ENCODE measurements at places on chromosomes 16 and 17.

GRCh38 chr16:63346000-63346399 lies 1309.8 kb upstream of the CDH8 start:
- no peak for DNase-seq

GRCh38 chr16:78317564-78318240 lies 218.2 kb downstream of the WWOX start:
- no peak for DNase-seq

GRCh38 chr17:50358177-50358576 lies 12.3 kb downstream of the XYLT2 start:
- DNase-seq, result peak; percentile 73

GRCh38 chr16:15450624-15451023 lies 16.2 kb downstream of the BMERB1 start:
- no peak for DNase-seq

DNA sequence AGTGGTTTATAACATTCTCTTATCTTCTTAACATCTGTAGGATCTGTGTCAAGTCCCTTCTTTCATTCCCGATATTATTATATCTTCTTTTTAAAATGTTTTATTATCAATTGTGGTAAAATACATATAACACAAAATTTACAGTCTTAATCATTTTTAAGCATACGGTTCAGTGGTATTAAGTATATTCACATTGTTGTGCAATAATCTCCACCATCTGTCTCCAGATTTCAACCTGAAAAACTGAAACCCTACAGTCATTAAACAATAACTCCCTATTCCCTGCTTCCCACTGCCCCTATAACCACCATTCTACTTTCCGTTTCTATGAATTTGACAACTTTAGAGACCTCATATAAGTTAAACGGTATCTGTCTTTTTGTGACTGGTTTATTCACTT lies 45.5 kb downstream of the CEP112 start:
- no peak for DNase-seq

DNA sequence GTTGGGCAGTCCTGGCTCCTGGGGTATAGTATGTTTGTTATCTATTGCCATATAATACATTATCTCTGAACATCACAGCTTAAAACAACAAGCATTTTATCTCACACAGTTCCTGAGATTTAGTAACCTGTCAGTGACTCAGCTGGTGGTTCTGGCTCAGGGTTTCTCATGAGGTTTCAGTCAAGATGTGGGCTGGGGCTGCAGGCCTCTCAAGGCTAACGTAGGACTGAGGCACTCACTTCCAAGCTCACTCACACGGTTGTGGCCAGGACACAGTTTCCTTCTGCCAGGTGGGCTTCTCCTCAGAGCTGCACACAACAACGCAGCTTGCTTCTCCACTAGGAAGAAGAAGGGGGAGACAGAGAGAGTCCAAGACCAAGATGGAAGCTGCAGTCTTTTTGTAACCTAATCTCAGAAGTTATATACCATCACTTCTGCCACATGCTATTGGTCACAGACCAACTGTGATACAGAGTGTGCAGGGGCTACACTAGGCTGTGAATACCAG lies 10.3 kb upstream of the MED13 start:
- DNase-seq, result no peak

GRCh38 chr16:17194190-17194780 lies 276.5 kb downstream of the XYLT1 start:
- peak; percentile 73 for DNase-seq

GRCh38 chr17:2580151-2580550 lies 13.3 kb upstream of the PAFAH1B1 start:
- no peak for DNase-seq

DNA sequence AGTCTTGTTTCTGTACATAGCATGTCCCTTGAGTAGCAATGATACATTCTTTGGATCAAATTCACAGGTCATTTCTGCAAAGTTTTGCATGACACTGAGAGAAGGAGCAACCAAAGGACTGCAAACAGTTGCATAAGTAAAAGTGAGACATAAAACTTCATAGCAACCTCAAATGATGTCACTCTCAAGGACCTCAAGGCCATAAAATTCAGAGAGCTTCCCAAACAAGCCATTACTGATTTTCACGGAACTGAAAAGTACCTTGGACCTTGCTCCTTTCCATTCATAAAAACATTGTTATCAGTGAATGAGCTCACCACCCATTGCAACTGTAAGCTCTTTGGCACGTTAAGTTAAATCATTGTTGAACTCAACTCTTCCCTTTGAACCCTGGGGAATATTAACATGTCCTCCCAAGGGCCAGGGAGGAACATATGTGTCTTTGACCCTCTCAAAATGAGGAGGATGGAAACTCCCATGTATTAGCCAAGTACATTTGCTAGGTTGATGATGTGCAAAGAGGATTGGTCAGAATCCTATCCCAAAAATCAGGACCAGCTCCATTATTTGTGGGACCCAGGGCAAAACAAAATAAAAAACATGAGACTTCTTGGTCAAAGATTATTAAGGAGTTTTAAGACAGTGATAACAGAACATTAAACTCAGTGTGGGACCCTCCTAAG lies 275.0 kb upstream of the DYNLRB2 start:
- DNase-seq, result no peak

DNA sequence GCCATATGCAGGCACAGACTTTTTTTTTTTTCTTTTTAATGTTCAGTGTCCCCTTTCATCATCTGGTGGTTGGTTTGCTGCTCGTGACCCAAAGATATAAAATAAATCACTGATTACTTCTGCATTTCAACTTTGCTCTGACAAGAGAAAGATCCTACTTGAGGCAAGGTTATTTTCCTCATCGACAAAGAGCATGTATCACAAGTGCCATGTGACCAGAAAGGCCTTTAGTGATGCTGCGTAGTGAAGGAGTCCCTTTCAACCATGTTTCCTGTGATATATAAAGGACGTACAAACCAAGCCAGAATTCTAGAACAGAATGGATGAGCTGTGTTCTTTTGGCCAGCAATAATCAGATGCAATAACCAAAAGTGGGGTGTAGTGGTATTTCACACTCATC lies 323.4 kb upstream of the PSMD7 start:
- no peak for DNase-seq

DNA sequence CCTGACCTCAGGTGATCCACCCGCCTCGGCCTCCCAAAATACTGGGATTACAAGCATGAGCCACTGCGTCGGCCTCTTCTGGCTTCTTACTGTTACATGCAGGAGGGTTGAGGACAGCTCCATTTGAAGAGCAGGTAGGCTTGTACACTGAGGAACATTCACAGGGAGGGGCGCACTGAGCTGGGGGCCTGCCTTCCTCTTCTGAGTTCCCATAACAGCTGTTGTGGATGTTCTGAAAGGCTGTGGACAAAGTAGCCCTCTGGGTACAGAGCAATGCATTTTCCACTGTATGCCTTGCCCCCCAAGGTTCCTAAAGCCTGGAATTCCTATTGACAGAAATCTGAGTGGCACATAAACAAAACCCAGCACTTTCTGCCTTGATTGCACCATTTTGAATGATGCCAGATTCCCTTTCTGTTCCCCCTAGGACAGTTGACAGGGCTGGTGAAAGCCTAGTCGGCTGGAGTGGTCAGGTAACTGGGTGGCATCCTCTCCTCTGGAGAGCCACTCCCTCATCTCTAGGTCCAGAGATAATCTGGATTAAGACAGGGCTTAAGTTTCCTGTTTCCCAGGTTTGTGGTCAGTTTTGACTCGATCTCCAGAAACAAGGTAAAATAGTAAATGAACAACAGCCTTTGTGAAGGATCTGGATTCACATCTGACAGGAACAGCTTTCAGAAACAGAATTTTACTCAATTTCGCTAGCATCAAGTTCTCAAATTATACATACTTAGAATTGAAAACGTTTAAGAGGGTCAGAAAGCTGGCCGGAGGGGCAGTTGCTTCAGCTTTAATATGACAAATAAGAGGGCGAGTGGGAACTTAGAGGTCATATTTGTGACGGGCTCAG lies 1.3 kb upstream of the CDK5R1 start:
- DNase-seq, result no peak
